Gastroesophageal sphincter (tissue), 4 donors: ENCODE measurements at places on chromosomes 2 and 18.
A peak's percentile ranks its signal among the peaks of the same experiment; 100 is the strongest.

GRCh38 chr2:84956334-84957297, 14.3 kb upstream of the KCMF1 start:
- ATAC-seq: no peak

DNA sequence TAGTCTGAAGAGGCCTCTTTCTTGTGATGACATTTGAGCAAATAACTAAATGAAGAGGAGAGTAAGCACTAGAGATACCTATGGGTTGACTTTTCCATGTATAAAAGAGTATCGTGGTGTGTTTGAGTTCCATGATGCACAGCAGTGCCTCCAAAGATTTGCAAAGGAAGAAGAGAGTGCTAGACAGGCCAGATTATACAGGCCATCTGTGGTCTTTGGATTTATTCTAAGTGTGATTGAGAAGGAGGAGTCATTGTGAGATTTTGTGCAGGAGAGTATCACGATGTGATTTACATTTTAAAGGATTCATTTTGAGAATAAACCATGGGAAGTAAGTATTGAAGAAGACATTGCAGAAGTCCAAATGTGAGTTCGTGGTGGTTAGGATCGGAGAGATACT, 695.9 kb upstream of the FAM98A start:
- ATAC-seq: no peak

- peak; percentile 22 for ATAC-seq
These were observed 15.5 kb downstream of the PXDN start for GRCh38 chr2:1728821-1729220.

- no peak for ATAC-seq
These were observed 142.4 kb downstream of the CCBE1 start for GRCh38 chr18:59554796-59555335.

GRCh38 chr2:6233993-6234392, 541.8 kb downstream of the SOX11 start:
- no peak for ATAC-seq

GRCh38 chr2:202249521-202250253, 11.3 kb upstream of the SUMO1 start:
- no peak for ATAC-seq
